Neural crest cell (in vitro differentiated cells): ENCODE measurements at places on chromosomes 2 and 18. TPM values are rescaled to one million over a fixed set of nuclear protein-coding genes. Genes with fewer than 3 reads are reported as not detected.
A peak's percentile ranks its signal among the peaks of the same experiment; 100 is the strongest.

Gene POTEJ
- not detected in 2 replicates for total RNA-seq

GRCh38 chr2:124079045-124079444 is 54.0 kb downstream of the CNTNAP5 start:
- no peak for DNase-seq
- no peak overlapping the region for H3K4me3 ChIP-seq
- H3K4me1 ChIP-seq = no peaks in the 10 kb centered on the region
- no peaks in the 10 kb centered on the region for H3K27me3 ChIP-seq

DNA sequence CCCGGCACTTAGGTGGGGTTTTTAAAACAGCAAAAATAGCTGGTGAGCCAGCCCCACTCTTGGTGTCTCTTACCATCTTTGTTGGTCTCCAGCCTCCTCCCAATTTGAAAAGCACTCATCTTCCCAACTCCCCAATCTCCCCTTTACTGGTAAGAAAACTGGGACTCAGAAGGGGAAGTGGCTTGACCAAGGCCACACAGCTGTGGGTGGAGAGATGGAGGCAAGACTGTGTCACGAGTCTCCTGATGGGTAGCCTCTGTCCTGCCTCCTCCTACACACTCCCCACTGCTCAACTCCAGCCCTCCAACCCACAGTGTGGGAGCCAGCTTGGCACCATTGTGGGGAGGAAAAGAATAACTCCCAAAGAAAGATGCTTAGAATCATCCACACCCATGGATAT is 140.4 kb downstream of the SMAD2 start:
- no peak overlapping the region for H3K4me3 ChIP-seq
- no peak for DNase-seq
- no peak overlapping the region for H3K27ac ChIP-seq
- H3K27me3 ChIP-seq = peaks cover 3% of the 10 kb centered on the region
- H3K36me3 ChIP-seq = peaks cover 3% of the 10 kb centered on the region

Gene CXCR1
- not detected in 2 replicates for total RNA-seq

Gene RFX8
- total RNA-seq = 0.44 and 0.48 TPM in 2 replicates

Gene KIF3C
- total RNA-seq = 50.9 and 56.2 TPM in 2 replicates

DNA sequence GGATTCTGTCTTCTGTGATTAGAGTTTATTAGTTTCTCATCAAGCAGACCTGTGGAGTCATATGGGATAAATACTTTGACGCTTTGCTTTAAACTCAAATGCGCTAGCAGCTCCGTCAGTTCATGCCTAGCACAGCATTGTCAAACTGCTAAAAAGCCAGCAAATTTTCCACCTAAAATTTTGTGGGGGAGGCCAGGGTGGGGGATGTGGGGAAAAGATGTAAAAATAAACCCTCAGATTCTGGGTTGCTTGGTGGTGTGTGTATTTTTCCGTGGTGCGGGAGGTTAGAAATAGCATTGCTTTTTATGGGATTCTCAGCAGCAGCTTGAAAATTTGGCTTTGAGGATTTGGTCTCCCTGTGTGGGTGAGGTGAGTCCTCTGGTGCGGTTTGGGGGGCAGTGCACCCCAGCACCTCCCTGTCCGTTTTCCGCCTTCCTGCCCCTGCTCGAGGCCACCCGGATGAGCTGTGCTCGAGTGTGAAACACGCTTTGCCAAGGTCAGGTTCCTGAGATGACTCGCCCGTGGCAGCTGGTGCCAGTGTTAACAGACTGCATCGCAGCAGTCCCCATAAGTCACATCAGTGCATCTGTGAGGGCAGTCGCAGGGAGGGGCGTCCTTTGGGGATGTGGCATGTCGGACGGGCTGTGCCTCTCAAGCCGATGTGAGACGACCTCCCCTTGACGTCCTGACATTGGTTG is 65.9 kb downstream of the LDLRAD4 start:
- peaks cover 20% of the 10 kb centered on the region for H3K4me1 ChIP-seq
- no peak for DNase-seq
- no peak overlapping the region for H3K4me3 ChIP-seq

- H3K4me3 ChIP-seq = no peak overlapping the region
- no peaks in the 10 kb centered on the region for H3K27me3 ChIP-seq
- DNase-seq = no peak
- H3K27ac ChIP-seq = peak overlapping the region; percentile 68
- peaks cover 42% of the 10 kb centered on the region for H3K4me1 ChIP-seq
Observed at GRCh38 chr2:23456881-23457760, 72.1 kb downstream of the KLHL29 start.

- H3K27me3 ChIP-seq = no peaks in the 10 kb centered on the region
- no peaks in the 10 kb centered on the region for H3K36me3 ChIP-seq
- H3K4me1 ChIP-seq = no peaks in the 10 kb centered on the region
- no peak overlapping the region for H3K27ac ChIP-seq
- H3K4me3 ChIP-seq = no peak overlapping the region
Observed at GRCh38 chr2:21326152-21326551, 202.4 kb downstream of the TDRD15 start.

DNA sequence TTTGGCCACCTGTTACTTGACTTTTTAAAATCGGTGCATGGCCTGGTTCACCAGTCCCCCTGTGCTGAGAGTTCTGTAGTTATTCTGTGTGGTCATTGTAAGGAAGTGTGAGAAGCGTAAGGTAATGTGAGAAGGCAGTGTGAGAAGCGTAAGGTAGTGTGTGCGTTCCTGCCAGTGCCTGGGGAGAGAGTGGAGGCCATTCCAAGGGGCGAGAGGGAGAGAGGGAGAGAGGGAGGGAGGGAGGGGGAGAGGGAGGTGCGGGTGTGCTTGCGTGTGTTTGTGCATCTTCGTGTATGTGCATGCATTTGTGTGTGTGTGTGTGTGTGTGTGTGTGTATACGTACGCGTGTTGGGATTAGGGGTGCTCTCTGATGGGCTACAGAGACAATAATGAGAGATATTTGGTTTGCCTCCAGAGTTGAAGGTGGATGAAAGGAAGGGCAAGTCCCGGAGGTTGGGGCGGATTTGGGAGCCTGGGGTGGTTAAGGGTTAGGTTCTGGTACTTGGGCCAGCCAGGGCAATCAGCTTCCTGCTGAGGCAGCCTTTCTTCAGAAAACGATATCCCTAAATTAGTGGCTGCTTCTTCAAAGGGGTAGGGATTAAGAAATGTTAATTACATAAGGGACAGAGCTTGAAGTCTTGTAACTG is 53.7 kb downstream of the SGPP2 start:
- H3K27ac ChIP-seq = no peak overlapping the region
- no peaks in the 10 kb centered on the region for H3K36me3 ChIP-seq

Gene KCMF1
- 57.0 and 61.2 TPM in 2 replicates for total RNA-seq

Gene TUBA3D
- not detected in 2 replicates for total RNA-seq

- no peaks in the 10 kb centered on the region for H3K36me3 ChIP-seq
- no peaks in the 10 kb centered on the region for H3K4me1 ChIP-seq
- no peak overlapping the region for H3K4me3 ChIP-seq
- no peak overlapping the region for H3K27ac ChIP-seq
- H3K27me3 ChIP-seq = no peaks in the 10 kb centered on the region
Observed at GRCh38 chr18:67300498-67300897, 216.0 kb downstream of the DSEL start.

DNA sequence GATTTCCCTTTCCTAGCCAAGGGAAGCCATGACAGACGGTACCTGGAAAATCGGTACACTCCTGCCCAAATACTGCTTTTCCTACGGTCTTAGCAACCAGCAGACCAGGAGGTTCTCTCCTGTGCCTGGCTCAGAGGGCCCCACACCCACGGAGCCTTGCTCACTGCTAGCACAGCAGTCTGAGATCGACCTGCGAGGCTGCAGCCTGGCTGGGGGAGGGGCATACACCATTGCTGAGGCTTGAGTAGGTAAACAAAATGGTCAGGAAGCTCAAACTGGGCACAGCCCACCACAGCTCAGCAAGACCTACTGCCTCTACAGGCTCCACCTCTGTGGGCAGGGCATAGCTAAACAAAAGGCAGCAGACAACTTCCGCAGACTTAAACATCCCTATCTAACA is 6.8 kb upstream of the CD207 start:
- no peak overlapping the region for H3K4me3 ChIP-seq
- H3K27ac ChIP-seq = no peak overlapping the region
- no peak for DNase-seq
- no peaks in the 10 kb centered on the region for H3K4me1 ChIP-seq

- H3K4me1 ChIP-seq = no peaks in the 10 kb centered on the region
- H3K36me3 ChIP-seq = no peaks in the 10 kb centered on the region
- no peak overlapping the region for H3K27ac ChIP-seq
- H3K27me3 ChIP-seq = no peaks in the 10 kb centered on the region
- DNase-seq = no peak
Observed at GRCh38 chr2:180753809-180754761, 226.3 kb upstream of the UBE2E3 start.

- no peak overlapping the region for H3K27ac ChIP-seq
- no peaks in the 10 kb centered on the region for H3K36me3 ChIP-seq
- H3K27me3 ChIP-seq = peaks cover 8% of the 10 kb centered on the region
- DNase-seq = no peak
Observed at GRCh38 chr2:207513551-207514257, 16.1 kb upstream of the CREB1 start.

Gene DPYSL5
- total RNA-seq = 201 and 203 TPM in 2 replicates

GRCh38 chr2:3814706-3815245 is 111.4 kb downstream of the DCDC2C start:
- no peak overlapping the region for H3K4me3 ChIP-seq
- no peaks in the 10 kb centered on the region for H3K27me3 ChIP-seq
- no peaks in the 10 kb centered on the region for H3K4me1 ChIP-seq
- no peak overlapping the region for H3K27ac ChIP-seq

DNA sequence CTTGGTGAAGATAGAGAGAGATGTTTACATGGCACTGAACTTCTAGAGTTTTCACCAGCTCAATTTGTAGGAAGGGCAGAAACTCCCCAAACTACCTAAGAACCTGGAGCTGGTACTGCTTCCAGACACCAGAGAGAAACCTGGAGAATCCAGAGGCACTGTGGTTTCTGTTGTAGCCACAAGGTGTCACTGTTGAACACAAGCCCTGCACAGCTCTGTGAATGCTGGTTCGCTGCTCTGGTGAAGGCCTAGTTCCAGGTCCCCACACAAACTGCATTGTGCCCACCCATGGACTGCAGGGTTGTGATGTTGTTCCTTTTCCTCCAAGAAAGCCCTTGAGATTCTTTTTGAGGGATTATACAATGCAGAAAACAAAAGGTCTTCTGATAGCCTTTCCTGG is 150.5 kb upstream of the HS6ST1 start:
- H3K27me3 ChIP-seq = no peaks in the 10 kb centered on the region
- H3K27ac ChIP-seq = no peak overlapping the region
- H3K36me3 ChIP-seq = peaks cover 12% of the 10 kb centered on the region
- no peak for DNase-seq
- H3K4me1 ChIP-seq = peaks cover 4% of the 10 kb centered on the region

DNA sequence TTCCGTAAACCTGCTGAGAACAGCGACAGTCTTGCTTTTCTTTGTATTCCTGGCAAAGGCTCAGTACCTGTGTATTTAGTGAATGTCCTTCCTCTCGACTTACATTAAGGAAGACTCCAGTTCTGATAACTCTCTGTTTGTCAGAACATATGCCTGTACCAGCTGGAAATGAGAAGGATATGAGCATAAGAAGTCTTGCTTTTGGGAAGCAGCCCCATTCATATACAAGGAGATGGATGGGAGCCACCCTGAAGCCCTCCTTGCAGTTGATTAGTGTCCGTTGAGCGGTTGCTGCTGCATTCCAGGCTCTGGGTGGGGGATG is 59.8 kb downstream of the SH3BP4 start:
- DNase-seq = peak; percentile 42
- peaks cover 47% of the 10 kb centered on the region for H3K4me1 ChIP-seq
- H3K36me3 ChIP-seq = peaks cover 28% of the 10 kb centered on the region
- peak overlapping the region; percentile 32 for H3K27ac ChIP-seq
- H3K4me3 ChIP-seq = peak overlapping the region; percentile 35
- no peaks in the 10 kb centered on the region for H3K27me3 ChIP-seq

Gene CDKL4
- total RNA-seq = 0.75 and 0.93 TPM in 2 replicates

Gene SEPTIN10
- total RNA-seq = 99.5 and 104 TPM in 2 replicates

Gene IL36A
- not detected in 2 replicates for total RNA-seq

Gene ACADL
- 0.35 TPM in 1 of 2 replicates, not detected in the other for total RNA-seq

Gene DNAJC5G
- not detected in 2 replicates for total RNA-seq

GRCh38 chr18:74977041-74977440 is 231.9 kb downstream of the PTGR3 start:
- H3K36me3 ChIP-seq = no peaks in the 10 kb centered on the region
- H3K4me1 ChIP-seq = no peaks in the 10 kb centered on the region
- no peak for DNase-seq

DNA sequence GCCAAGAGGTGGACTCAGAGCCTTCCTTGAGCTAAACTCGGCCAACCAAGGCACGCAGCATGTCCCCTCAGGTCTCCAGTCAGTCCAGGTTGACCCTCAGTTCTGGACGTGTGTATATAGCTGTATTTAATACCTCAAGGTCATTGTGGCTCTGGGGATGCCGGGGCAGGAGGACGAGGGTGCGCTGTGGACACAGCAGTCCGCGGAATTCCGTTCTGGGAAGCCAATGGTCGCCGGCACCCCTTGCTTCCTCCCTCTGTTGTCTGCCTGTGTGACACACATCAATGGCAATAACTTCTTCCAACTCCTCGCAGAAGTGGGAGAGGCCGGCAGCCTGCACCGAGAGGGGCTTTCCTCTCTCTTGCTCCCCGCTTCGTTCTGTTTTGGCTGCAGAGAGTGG is 27.7 kb downstream of the LBH start:
- H3K27me3 ChIP-seq = peaks cover 2% of the 10 kb centered on the region
- no peak overlapping the region for H3K27ac ChIP-seq
- no peaks in the 10 kb centered on the region for H3K4me1 ChIP-seq

- H3K27ac ChIP-seq = no peak overlapping the region
- peaks cover 28% of the 10 kb centered on the region for H3K4me1 ChIP-seq
- H3K27me3 ChIP-seq = no peaks in the 10 kb centered on the region
- no peak overlapping the region for H3K4me3 ChIP-seq
- no peaks in the 10 kb centered on the region for H3K36me3 ChIP-seq
Observed at GRCh38 chr2:196955036-196955435, 28.5 kb upstream of the PGAP1 start.

- no peak overlapping the region for H3K4me3 ChIP-seq
- H3K27me3 ChIP-seq = no peaks in the 10 kb centered on the region
- no peak overlapping the region for H3K27ac ChIP-seq
- H3K36me3 ChIP-seq = no peaks in the 10 kb centered on the region
- H3K4me1 ChIP-seq = no peaks in the 10 kb centered on the region
- DNase-seq = peak; percentile 79
Observed at GRCh38 chr2:109510136-109511028, 103.4 kb downstream of the SEPTIN10 start.

GRCh38 chr2:70509565-70509964 is 44.1 kb downstream of the TGFA start:
- H3K4me1 ChIP-seq = no peaks in the 10 kb centered on the region
- H3K36me3 ChIP-seq = no peaks in the 10 kb centered on the region
- H3K27ac ChIP-seq = no peak overlapping the region
- no peaks in the 10 kb centered on the region for H3K27me3 ChIP-seq

Gene DSG1
- not detected in 2 replicates for total RNA-seq

Gene CRYGC
- not detected in 2 replicates for total RNA-seq

Gene AMER3
- total RNA-seq = 1.3 and 1.4 TPM in 2 replicates

DNA sequence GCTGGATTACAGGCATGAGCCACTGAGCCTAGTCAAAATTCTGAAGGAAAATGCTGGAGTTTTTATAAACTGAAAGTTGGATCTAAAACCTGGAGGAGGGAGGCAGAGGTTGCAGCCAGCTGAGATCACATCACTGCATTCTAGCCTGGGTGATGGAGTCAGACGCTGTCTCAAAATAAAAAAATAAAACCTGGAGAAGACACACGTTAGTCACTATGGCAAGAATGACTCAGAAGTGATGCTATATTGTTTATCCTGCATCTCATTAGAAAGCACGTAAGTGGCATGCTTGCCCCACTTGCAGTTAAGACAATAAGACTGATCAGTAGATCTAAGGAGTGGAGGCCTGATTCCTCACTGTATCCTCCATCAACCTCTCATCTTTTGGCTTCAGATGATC is 106.6 kb upstream of the STON1 start:
- DNase-seq = no peak
- H3K27ac ChIP-seq = no peak overlapping the region
- H3K36me3 ChIP-seq = no peaks in the 10 kb centered on the region
- H3K4me3 ChIP-seq = no peak overlapping the region

- no peak overlapping the region for H3K27ac ChIP-seq
- DNase-seq = no peak
- H3K4me3 ChIP-seq = no peak overlapping the region
- no peaks in the 10 kb centered on the region for H3K4me1 ChIP-seq
Observed at GRCh38 chr18:73366713-73367112, 498.9 kb upstream of the NETO1 start.
